HT-29 (cell line): ENCODE measurements at places on chromosomes 3 and 15.

DNA sequence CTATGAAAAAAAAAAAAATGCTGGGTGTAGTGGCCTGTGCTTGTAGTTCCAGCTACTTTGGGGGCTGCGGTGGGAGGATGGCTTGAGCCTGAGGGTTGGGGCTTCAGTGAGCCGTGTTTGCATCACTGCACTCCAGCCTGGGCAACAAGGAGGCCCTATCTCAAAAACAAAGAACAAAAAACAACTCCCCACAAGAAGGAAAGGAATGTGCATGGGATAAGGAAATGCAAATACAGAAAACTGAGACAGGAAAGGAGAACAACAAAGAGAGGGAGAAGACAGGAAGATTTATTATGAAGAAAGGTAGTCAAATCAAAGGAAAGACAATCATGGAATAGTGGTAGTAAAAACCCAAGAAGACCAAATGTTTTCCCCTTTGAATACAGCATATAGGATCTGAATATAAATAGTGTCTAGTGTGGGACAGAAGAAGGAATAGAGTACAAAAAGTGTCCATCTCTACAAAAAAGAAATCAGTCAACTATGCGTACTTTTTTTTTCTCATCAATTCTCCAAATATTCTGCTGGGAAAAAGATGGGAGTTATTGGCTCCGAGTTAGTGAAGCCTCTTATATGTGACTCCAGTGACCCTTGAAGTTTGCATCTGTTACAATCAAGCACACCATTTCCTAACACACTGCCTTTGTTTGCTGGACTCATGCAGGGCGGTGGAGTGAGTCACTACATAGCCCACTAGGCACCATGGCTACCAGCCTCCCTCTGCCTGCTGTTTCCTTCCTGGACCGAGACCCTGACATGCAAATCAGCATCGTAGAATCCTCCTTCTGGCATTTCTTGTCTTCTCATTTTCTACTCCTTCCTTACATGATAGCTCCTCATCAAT is 101.2 kb upstream of the PTX3 start:
- DNase-seq, result peak; percentile 51

DNA sequence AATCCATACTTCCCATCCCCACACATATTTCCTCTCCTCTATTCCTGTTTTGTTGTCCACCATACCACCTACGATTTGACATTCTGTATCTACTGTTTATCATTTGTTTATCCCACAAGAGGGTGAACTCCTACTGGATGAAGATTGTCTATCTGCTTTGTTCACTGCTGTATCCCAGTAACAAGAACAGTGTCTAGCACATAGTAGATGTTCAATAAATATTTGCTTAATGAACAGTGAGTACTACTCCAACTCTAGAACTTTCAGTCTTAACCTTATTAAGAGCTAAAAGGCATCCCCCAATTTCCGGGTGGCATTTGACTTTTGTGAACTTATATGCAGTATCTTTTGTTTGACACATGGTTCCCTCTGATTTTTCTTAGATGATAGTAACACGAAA is 1.3 kb downstream of the PYGO1 start:
- DNase-seq, result no peak

DNA sequence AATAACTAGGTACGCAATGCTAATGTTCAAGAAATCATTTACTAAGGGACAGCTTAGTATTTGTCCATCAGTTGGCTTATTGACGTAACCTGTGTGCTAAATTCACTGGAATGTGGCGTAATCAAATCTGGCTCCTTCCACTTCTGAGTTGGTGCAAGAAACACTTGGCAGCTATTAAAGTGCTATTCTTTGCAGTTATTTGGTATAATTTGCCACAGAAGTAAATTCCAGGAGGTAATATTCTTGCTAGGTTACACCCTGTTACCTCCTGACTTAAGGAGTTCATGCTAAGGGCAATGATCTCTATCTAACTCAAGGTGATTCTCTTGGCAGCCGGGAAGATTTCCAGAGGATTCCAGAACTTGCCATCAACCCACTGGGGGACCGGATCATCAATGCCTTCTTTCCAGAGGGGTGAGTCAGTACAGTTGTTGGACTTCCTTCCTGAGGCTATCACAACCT is 25.5 kb downstream of the CHP1 start:
- peak; percentile 57 for DNase-seq

DNA sequence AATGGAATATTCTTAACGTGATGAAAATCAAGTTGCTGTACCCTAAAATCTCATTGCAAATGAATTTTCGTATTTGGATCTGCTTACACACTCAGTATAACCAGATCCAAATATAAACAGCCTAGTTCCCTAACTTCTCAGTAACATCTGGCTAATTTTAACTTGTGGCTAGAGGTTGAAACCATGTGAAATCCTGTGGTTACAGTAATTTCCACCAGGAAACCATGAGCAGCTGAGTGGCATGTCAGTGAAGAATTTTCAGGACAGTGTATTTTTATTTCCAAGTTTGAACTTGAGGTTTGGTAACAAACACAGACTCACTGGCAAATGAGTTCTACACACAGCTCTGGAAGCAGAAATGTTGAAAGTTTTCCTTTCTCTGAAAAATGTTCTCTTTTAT is 754.1 kb downstream of the NR2F2 start:
- no peak for DNase-seq

GRCh38 chr15:66290518-66290917 is 2.9 kb upstream of the DIS3L start:
- peak; percentile 50 for DNase-seq

GRCh38 chr3:143090486-143090885 is 29.1 kb upstream of the CHST2 start:
- DNase-seq, result no peak

DNA sequence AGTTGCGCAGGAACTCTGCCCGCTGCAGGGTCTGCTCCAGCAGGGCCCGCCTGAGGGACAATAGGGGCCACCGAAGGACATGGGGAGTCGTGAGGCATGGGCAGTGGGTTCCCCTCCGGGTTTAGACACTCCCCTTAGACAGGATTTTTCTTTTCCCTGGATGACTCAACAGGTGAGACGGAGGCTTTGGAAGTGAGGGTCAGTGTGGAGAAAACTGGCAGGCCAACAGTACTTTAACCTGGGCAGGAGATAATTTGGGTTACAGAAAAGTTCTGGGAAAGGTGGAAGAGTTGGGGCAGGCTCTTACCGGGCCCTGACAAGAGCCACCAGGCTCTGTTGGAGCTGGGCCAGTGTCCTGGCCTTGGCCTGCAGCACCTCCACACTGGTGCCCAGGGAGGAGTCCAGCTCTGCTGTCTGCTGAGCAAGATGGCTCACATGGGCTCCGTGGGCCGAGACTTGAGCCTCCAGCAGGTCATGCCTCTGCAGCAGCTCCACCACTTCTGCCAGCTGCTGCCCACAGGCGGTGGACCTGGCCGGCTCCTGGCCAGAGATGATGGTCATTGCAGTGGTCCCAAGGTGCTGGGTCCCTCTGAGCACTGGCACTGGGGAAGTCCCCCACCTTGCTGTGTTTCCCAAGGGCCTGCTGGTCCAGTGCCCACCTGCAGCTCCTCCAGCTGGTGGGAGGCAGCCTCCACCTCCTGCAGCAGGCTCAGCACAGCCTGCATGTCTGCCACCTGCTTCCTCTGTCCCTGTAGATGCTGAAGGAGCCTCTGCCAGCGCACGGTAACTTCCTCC is 11.0 kb downstream of the SPTBN5 start:
- DNase-seq, result no peak

DNA sequence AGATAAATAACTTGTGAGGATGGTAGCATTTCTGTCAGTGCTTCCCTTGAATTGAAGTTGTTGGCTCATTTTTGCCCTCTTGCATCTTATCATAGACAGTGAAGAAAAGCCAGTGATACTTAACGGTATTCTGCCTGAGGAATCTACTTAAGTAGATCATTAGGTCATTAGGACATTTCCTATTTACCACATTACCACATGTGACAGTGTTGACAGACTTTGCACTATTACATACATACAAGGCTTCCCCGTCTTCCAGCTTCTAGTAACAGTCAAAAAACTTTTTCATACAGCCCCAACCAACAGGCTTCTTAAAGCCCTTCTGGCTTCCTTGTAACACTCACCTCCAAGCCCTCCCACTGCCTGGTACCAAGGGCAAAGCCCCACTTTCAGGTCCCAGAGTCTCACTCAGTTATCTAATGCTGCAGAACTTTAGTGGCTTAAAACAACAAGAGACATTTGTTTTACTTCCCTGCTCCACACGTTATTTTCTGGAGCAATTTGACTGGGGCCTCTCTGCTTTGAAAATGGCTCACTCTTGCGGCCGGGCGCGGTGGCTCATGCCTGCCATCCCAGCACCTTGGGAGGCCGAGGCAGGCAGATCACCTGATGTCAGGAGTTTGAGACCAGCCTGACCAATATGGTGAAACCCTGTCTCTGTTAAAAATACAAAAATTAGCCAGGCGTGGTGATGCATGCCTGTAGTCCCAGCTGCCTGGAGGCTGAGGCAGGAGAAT is 40.0 kb downstream of the ASB7 start:
- DNase-seq, result no peak

GRCh38 chr3:127450331-127450730 is 140.2 kb downstream of the TPRA1 start:
- DNase-seq, result no peak

DNA sequence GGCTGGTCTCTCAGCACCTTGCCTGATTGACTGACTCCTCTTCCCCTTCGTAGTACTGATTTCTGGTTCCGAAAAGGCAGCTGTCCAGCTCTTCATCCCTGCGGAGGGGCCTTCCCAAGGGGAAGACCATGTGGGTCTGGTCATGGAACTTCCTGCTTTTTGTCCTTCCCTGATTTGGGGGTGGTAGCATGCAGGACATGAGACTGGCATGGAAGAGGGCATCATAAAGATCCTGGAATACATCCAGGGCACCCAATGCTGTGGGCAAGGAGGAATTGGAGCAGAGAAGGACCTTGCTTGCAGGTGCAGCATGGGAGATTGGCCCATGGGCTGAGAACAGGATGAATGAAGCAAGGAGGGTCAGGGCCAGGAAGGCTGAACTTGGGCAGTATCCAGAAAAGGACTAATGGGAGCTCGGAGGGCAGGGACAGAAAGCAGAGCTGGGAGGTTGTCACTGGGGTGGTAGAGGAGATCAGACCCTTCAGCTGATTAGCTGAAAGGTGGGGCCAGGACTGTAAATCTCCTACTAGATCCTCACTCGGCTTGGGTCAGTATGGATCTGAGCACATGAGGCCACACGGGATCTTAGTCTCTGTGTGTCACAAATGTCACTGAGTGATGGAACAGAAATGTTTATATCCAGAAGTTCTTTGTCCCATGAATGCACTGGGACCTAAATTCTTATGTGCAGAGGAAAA is 59.5 kb downstream of the AMOTL2 start:
- DNase-seq, result no peak

GRCh38 chr15:51580385-51580784 is 42.2 kb downstream of the DMXL2 start:
- DNase-seq, result no peak

DNA sequence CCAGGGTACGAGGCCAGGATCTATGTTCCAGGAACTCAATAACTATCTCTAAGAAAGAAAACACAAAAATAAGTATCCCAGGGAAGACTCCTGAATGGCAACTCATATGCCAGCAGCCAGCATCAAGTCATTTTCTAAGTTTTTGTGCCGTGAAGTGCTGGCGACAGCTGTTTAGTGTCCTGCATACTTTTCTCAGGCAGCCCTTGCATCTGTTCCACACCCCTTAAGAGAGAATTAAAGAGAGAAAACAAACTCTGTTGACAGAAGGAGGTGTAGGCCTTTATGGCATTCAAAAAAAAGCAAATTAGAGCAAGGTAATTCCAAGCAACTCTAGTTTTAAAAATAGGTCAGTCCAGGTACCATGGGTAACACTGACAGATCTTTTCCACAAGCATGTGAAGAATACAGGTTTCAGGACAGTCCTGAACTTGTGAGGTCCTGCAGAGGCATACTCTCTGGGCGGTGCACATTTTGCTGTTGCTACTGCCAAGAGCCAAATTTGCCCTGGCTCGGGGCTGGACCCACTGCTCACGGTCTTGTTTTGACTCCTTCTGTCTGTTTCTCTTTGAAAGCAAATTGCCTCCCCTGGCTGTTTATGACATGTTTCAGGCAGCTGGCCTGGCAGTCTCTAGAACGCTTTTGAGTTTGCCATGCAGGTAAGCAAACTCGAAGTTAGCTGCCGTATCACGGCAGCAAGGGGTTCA is 252.1 kb upstream of the ADAMTS9 start:
- no peak for DNase-seq

DNA sequence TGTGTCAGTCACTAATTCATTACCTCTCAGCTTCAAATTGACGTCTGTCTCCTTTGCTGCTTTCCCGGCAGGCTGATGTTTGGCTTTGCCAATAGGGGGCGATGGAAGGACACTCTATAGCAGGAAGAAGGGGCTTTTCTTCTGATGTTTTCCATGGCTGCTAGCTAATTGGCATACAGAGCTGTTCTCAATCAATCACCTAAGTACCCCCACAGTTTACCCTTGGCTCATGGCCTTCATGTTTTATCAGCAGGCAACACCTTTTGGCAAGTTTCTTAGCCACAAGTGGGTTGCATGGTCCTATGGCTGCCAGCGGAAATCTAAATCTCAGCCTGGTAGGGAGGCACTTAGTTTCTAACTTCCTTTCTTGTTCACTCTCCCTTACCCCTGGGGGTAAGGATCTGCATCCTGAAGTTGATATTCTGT is 45.0 kb downstream of the ESYT3 start:
- DNase-seq, result peak; percentile 55

- no peak for DNase-seq
Observed at GRCh38 chr15:56699743-56700142, 33.6 kb downstream of the ZNF280D start.

DNA sequence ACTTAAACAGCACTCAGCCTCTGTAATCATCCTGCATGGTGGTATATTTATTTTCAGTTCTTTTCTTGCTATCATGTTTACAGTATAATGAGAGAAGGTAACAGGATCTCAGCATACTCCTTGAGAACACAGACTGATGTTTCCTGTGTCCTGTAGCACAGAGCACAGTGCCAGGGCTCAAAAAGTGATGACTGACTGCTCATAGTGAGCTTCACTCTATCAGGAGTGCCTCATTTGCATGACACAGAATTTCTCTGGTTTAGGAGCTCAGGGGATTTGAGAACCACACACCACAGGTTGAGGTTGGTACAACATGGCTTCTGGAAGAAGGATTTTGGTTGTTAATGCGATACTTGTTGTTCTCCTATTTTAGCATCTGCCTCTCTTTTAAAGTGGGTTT is 68.5 kb upstream of the SLC2A2 start:
- DNase-seq, result no peak

DNA sequence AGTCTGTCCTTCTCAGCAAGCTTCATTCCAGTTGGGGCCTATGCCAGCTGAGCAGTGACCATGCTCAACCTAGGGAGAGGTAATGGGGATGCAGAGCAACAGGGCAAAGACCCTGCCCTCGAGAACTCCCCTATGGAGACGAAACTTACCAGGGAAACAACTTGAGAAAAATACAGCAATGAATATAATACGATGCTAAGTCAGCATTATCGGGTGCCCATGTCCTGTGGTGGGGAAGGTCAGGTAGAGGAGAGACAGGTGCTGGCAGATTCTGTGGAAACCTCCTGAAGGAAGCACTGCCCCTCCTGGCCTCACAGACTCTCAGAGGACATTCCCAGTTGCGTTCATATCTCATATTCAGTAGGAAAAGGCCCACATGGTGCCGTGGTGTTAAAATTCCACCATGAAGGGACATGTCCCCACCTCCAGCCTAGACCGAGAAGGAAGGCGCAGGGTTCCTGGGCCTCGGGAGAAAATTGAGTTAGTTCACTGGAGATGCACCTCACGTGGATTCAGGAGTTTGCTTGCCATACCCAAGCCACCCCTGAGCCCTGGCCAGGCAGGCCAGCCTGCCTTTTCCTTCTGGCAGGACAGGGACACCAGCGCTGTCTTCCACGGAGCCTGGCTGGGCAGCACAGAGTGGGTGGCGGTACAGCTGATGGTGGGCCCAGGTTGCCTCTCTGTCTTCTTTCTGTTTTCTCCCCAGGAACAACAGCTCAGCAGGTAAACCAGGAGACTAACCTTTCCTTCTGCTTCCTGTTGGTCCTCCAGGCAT is 62.4 kb downstream of the BOC start:
- DNase-seq, result no peak
